ENCODE measurements at places on chromosomes 5 and 9. TPM values are rescaled to one million over a fixed set of nuclear protein-coding genes. Genes with fewer than 3 reads are reported as not detected.

- peak; percentile 62 for DNase-seq
Observed at GRCh38 chr5:115898656-115899055, 56.9 kb downstream of the AP3S1 start.

GRCh38 chr9:68505681-68506409 lies 34.8 kb downstream of the TMEM252 start:
- DNase-seq, result no peak

GRCh38 chr9:72025906-72026305 lies 34.5 kb downstream of the C9orf57 start:
- peak; percentile 30 for DNase-seq

GRCh38 chr9:120740132-120740531 lies 25.9 kb upstream of the MEGF9 start:
- no peak for DNase-seq

GRCh38 chr5:128358826-128359225 lies 179.2 kb downstream of the FBN2 start:
- DNase-seq, result peak; percentile 23

DNA sequence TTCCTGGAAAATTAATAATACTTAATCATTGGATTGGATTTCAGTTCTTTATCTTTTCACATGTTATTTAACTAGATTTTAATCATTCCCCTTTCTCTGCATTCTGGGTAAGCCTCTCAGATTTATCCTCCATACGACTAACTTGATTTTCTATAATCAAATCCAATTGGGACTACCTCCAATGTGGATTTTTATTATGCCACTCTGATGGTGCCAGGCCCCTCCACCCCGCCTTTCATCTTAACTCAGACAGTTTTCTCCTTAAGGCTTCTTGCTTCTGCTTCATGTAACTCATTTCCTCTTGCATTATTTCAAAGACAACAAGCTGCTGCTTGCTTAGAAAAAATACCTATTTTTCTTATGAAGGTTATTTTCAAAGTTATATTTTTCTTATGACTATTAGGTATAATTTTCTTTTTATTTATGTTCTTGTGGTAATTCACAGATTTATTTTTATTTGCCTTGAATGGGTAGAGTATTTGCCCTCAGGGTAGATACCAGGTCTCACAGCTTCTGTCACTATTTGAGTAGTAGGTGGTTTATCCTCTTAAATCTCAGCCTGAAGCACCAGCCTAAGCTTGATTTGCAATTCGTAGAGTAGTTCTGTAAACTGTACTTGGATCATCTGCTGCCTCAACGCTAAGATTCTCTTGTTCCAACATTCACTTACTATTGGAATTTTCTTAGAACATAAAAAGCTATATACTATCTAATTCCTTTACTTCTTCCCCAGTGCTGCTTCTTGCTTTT lies 659.0 kb upstream of the ARRDC3 start:
- DNase-seq, result no peak

Gene CACFD1
- total RNA-seq, result 1.9 TPM

Gene CNTNAP3
- 1.1 TPM for total RNA-seq

Gene APC
- 76.1 TPM for total RNA-seq

Gene LYRM7
- total RNA-seq, result 3.4 TPM

Gene PCDHA2
- total RNA-seq, result not detected

Gene BTNL8
- total RNA-seq, result not detected

Gene LEAP2
- total RNA-seq, result under 0.01 TPM

Gene SHISAL2B
- not detected for total RNA-seq
